Left colon (tissue), 2 donors: ENCODE measurements at places on chromosomes 2 and 18.

GRCh38 chr2:145064511-145064910 is 544.6 kb upstream of the ZEB2 start:
- no peak for DNase-seq

DNA sequence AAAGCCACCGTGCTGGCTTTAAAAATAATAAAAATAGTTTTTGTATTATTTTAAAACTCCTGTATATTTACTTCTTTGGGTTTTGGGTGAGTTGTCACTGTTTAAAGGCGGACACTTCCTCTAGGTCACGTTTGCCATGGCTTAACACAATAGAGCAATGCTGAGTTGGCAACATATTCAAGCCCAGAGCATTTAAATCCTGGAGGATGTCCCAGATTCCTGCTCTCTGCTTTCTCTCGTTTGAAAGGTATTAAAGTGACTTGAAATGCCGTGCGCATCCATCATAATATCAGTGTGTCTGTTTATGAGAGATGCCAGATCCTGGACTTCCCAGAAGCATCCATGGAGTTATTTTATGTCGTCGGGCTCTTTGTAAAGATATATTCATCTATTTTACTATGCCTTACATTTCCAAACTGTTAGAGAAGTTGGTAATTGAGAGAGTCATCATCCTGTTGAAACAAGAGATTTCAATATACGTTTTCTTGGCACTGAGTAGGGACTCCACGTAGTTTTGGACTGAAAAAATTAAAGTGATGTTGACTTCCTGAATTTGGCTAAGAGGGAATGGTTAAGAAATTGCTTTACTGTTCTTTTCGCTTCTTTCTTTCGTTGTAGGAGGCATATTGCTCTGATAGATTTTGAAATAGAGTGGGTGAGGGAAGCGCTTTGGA is 150.6 kb downstream of the ZNF236 start:
- no peak for DNase-seq

- no peak for DNase-seq
These were observed 144.1 kb upstream of the STK17B start for GRCh38 chr2:196315388-196316049.

- DNase-seq = peak; percentile 81
These were observed 472 bp downstream of the CNOT11 start for GRCh38 chr2:101253013-101253702.

DNA sequence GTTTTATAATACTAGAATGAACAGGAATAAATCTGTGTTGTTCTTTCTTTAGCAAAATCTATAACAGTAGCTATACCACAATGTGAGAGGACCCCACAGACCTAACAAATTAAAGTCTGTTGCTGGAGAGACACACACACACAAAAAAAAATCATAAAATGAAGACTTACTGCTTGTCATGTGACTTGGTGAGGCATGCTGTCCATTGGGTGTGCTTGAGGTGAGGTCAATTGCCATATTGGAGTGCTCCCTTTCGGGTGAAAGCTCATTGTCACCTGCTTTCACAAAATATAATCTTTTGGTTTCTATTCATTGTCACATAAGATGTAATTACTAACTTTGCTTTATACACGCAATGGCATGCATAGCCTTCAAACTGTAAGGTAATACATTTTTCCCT is 3.9 kb downstream of the IKZF2 start:
- DNase-seq = no peak

GRCh38 chr2:179104736-179105135 is 54.8 kb upstream of the CCDC141 start:
- DNase-seq = no peak

DNA sequence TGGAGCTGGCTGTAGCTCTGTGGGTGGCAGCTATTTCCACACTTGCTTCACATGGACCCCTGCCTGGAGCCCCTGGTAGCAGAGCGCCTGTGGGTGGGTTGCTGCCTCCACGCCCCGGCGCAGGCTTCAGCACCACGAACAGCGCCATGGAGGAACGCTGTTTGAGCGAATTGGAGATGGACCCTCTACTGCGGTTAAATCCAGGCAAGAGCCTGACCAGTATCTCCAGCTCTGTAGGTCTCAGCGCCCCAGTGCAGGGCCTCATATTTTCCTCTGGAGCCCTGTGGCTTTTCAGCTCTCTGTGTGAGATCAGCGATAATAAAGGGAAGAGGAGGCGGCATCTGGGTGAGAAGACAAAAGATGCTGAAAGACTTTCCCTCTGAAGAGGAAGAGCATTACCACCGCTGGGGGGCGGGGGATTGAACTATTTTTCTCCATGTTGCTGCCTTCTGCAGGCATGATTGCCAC is 12.0 kb downstream of the ONECUT2 start:
- DNase-seq = no peak

- DNase-seq = no peak
These were observed 701.6 kb downstream of the SATB2 start for GRCh38 chr2:198756166-198756565.

DNA sequence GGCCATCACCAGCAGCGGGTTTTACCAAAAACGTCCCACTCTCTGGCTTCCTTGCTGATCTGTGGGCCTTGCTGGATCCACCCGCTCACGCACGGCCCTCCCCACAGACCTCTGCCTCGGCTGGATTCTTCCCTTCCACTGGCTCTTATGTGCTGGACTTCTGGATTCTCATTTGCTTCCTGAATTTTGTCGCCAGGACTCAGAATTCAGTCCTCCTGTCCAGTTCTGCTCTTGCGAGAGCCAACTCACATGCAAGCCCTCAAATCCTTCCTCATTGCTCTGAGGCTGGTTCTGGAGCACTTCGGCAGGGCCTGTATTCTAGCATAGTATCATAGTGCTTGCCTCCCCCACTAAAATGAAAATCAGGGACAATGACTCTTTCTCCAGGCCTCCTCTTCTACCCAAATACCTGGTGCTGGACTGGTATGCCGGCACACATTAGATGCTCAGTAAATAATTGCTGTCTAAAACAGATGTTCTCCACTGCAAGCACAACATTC is 115.5 kb downstream of the ATL2 start:
- DNase-seq = no peak

GRCh38 chr18:44594799-44595467 is 85.8 kb upstream of the SETBP1 start:
- no peak for DNase-seq

GRCh38 chr2:129901754-129902415 is 77.6 kb upstream of the RAB6C start:
- no peak for DNase-seq

DNA sequence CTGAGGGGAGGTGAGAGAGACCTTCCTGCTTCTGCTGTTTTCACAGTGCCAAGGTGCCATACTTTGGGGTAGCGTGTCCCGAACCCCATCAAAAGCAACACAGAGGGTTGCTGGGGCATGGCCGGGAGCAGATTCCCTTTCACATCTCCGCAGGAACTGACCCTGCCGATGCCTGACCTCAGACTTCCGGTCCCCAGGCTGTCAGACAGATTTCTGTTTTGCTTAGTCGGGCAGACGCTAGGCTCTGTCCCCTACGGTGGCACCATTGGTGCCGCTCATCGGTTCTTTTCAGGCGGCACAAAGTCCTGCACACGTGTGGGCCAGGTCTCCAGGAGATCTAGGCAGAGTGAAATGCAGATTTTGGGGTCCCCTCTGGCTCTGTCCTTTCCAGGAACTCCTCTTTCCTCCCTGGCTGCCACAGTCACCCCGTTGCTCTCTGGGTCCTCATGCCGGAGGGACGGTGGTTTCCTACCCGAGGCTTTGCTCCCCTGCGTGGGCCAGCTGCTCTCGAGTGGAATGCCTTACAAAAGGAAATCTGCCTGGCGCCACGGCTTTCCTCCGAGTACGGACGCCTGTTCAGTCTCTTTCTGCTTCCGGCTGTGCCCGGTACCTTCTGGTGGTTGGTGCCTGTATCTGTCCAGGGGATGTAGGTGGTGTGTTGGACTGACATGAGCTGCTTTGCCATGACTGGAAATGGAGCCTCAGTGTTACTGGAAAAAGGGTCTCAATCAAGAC is 39.3 kb downstream of the RTP5 start:
- DNase-seq = no peak

GRCh38 chr2:105125428-105125827 is 87.6 kb downstream of the MRPS9 start:
- DNase-seq = no peak

DNA sequence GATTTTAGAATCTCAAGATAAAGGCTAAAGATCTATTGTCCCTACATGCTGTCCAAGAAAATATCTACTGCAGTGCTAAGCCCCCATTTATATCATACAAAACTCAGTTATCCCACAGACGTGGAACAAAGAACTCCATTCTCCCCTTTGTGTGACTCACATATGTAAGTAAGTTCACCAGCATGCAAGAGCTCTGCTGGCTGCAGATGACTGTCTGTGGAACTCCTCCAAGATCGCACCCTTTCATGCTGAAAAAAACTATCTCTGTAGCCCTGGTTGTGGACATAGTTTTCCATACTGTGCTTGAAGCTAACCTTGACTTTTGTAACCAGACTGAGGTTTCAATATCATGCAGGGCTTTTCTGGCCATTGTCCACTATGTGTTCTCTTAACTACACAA is 207.1 kb downstream of the ZNF521 start:
- DNase-seq = no peak

DNA sequence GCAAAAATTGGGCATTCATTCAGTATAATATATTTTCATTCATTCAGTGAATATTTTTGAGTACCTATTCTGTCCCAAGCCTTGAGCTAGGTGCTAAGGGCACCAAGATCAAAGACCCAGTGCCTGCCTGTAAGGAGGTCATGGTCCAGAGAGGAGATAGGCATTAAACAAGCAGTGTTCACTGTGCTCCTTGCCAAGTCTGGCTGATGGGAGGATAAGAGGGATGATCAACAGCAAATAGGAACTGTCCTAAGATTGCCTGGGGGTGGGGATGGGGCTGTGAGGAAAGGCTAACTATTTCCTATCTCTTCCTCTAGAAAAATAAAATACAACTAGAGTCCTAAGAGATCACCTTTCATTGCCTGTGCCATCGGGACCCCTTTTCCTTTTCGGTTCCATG is 60.4 kb downstream of the SETBP1 start:
- no peak for DNase-seq

GRCh38 chr2:121017396-121017795 is 267.6 kb downstream of the TFCP2L1 start:
- no peak for DNase-seq

DNA sequence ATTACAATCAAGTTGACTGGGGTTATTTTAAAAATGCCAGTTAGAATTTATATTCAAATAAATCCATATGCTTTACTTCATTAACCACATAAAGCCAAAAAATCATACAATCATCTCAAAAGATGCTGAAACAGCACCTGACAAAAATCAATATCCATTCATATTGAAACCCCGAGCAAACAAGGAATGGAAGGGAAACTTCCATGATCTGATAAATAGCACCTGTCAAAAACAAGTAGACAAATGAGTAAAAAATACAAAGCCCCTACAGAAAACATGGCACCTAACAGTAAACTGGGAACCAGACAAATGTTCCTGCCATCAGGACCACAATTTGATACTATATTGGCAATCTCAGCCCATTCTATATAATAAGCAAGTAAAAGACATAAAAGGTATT is 227.5 kb downstream of the HDAC4 start:
- no peak for DNase-seq

DNA sequence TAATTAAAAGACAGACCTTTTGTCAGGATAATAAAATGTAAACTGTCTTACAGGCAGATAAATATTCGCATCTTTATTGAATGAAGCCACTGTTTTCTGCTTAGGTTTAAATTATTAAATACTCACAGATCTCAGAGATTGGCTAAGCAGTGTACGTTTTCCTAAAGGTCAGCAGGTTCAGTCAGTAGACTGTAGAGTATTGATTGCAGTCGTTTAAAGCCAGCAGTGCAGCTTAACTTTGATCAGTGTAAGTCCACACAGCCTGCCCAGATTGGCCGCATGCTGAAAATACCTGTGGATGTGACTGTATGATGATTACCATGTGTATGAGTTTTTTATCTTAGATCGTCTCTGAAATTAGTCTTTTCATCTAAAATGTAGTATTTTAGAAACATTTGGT is 42.3 kb downstream of the ATP9B start:
- DNase-seq = no peak

GRCh38 chr2:39140322-39140847 is 19.5 kb upstream of the SOS1 start:
- DNase-seq = no peak
